ENCODE measurements at places on chromosomes 6 and 20.
A peak's percentile ranks its signal among the peaks of the same experiment; 100 is the strongest.

DNA sequence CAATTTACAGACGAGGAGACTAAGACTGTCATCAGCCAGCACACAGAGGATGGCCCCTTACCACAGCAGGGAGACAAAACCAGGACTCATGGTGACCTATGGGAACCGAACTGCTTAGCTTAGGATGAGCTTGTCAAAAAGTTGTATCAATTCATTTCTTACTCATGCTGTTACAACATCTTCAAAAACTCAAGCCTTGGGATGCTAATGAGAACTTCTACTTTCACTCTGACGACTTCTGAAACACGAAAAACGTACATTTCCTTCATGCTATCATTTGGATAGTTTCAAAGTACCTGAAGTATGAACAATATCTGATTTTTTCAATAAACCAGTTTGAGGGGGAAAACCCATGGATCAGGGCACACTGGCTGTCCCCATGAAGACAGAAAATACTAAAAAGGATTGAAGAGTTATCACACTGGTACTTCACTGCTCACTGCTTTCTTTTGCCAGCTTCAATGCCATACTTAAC is 31.9 kb downstream of the HIVEP2 start:
- H3K27ac ChIP-seq: no peak overlapping the region
- DNase-seq: no peak
- H3K36me3 ChIP-seq: no peaks in the 10 kb centered on the region

DNA sequence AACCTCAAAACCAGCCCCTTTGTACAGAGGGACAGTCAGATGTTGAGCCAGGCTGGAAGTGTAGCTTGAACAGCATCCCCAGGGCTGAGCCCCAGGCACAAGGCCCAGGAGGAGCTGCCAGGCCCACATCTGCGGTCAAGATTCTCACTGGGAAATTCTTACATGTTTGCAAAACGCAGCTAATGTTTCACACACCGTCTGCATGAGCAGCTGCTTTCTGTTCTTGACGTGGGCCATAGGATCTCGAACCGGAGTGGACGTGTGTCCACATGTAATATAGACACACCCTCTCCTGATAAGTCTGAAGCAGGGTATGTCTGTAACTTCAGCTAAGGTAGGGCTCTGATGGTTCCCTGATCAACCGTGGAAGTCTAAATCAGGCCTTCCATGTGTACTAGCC is 41.3 kb upstream of the TRAF3IP2 start:
- no peaks in the 10 kb centered on the region for H3K36me3 ChIP-seq
- H3K4me3 ChIP-seq: no peak overlapping the region
- H3K27ac ChIP-seq: peak overlapping the region; percentile 95
- DNase-seq: peak; percentile 82

DNA sequence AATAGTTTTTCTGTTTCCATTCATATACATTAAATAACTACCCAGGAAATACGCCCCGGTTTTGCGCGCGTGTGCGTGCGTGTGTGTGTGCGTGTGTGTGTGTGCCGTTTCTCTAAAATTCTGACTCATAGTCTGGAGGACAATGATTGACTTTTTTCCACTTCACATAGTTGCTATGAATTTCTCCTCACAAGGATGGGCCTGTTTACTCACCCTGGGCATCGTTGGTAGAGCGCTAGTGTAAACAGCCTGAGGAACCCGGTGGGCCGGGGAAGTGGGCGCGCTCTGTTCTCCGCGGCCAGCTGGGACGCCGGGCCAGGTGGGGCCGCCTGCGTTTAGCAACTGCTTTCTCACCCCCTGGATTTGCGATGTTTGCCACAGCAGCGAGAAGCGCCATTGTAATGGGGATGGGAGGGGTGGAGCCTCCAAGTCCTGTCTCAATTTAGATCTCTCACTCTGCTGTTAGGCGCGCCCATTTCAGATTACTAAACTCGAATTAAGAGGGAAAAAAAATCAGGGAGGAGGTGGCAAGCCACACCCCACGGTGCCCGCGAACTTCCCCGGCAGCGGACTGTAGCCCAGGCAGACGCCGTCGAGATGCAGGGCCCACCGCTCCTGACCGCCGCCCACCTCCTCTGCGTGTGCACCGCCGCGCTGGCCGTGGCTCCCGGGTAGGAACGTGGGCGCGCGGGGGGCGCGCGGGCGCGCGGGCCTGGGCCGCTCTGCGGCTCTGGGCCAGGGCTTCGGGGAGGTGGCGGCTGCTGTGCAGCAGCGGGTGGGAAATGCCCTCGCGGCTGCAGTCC is at the start of gene CD109:
Gene CD109 (plus strand): TSS at position 585 of the 803 bp plus-strand sequence. CDS start 13 bp downstream, at position 598.
- no peaks in the 10 kb centered on the region for H3K36me3 ChIP-seq
- H3K27me3 ChIP-seq: no peaks in the 10 kb centered on the region
- H3K4me1 ChIP-seq: no peaks in the 10 kb centered on the region
- H3K4me3 ChIP-seq: peak within 1 kb of the TSS; percentile 54

GRCh38 chr20:53750827-53751619 is 157.4 kb upstream of the ZNF217 start:
- H3K4me3 ChIP-seq: no peak overlapping the region
- peaks cover 5% of the 10 kb centered on the region for H3K4me1 ChIP-seq
- no peaks in the 10 kb centered on the region for H3K27me3 ChIP-seq
- no peak for DNase-seq

GRCh38 chr6:158471339-158471738 is 88.6 kb upstream of the TMEM181 start:
- H3K4me1 ChIP-seq: no peaks in the 10 kb centered on the region
- peaks cover under 1% of the 10 kb centered on the region for H3K36me3 ChIP-seq
- DNase-seq: no peak
- H3K27me3 ChIP-seq: no peaks in the 10 kb centered on the region
- no peak overlapping the region for H3K27ac ChIP-seq

DNA sequence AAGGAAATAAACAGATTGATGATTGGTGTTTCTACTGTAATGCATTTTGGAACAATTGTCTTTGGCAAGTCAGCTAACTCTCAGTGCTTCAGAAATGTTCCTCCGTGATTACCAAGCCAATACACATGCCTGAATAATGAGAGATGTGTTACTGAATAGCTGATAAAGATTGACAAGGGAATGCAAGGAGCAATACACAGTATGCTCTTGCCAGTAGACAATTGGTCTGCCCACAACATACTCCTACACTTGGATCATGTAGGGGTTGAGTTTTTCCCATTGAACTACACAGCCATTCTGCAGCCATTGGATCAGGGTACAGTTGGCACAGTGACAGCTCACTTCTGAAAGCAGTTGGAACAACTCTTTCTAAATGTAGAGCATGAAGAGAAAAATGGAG is 5.6 kb upstream of the GJB7 start:
- no peak overlapping the region for H3K4me3 ChIP-seq
- peaks cover 19% of the 10 kb centered on the region for H3K4me1 ChIP-seq
- H3K27me3 ChIP-seq: no peaks in the 10 kb centered on the region
- no peaks in the 10 kb centered on the region for H3K36me3 ChIP-seq
- H3K27ac ChIP-seq: no peak overlapping the region

- no peaks in the 10 kb centered on the region for H3K36me3 ChIP-seq
- H3K27me3 ChIP-seq: no peaks in the 10 kb centered on the region
- DNase-seq: no peak
- H3K4me1 ChIP-seq: no peaks in the 10 kb centered on the region
Measured at GRCh38 chr20:7038029-7038428, 270.5 kb downstream of the BMP2 start.

GRCh38 chr6:431504-431903 is 40.0 kb downstream of the IRF4 start:
- no peak for DNase-seq
- no peaks in the 10 kb centered on the region for H3K4me1 ChIP-seq
- H3K36me3 ChIP-seq: no peaks in the 10 kb centered on the region
- H3K27me3 ChIP-seq: no peaks in the 10 kb centered on the region
- H3K27ac ChIP-seq: no peak overlapping the region

DNA sequence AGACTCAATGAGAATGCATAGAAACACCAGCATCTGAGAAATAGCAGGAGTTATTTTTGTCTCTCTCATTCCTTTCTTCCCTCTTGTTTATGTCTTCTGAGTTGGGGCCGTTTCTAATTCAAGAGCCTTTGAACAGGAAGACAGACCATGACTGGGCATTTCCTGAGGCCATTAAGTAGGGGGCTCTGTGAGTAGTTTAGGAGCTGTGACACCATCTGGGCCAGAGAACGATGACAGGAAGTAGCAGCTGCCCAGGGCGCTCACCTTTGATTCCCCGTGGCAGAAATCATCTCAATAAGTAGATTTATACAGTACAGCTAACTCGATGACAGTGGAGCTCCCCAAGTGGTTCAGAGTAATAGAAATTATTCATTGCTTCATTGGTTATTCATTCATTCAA is 298.4 kb upstream of the PLN start:
- no peak for DNase-seq
- no peak overlapping the region for H3K27ac ChIP-seq
- H3K36me3 ChIP-seq: no peaks in the 10 kb centered on the region
- H3K27me3 ChIP-seq: no peaks in the 10 kb centered on the region

GRCh38 chr6:90523779-90524310 is 63.0 kb downstream of the MAP3K7 start:
- H3K4me1 ChIP-seq: no peaks in the 10 kb centered on the region
- no peak overlapping the region for H3K4me3 ChIP-seq
- no peak for DNase-seq
- H3K36me3 ChIP-seq: no peaks in the 10 kb centered on the region
- H3K27me3 ChIP-seq: no peaks in the 10 kb centered on the region
- no peak overlapping the region for H3K27ac ChIP-seq

DNA sequence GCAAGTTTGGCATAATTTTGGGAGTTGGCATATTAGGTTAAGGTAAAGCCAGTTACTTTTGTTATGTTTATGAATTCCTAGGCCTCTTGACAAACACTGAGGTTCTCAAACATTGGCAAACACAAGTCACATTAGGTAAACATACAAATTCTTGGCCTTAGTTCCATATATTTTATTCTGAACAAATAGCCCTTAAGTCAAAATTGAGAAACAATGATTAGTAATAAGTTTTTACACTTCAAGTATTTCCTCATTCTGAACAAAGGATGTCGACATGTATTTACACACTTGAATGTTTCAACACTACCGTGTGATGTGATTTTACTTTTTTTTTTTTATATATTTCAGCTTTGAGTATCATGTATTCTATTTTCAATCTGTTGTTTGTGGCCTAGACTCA is 3.8 kb upstream of the ECHDC1 start:
- DNase-seq: no peak
- H3K4me3 ChIP-seq: no peak overlapping the region
- H3K36me3 ChIP-seq: no peaks in the 10 kb centered on the region
- H3K4me1 ChIP-seq: peaks cover 10% of the 10 kb centered on the region
- H3K27ac ChIP-seq: no peak overlapping the region

DNA sequence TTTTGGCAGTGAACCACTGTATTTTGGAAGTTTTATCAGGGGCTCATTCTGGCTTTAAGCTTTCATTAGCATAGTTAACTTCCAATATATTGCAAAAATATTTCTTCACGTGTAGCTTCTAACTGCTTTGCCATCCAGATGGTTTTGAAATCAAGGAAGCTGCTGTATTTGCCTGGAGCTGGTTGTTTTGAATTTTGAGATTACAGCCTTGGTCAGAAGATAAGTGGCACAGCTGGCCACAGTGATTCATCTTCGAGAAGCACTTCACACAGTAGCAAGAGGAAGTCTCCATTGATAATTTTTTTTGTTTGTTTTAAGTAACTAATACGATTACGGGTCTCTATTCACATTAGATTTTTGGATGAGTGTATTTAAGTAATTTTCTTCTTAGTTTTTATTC is 3.8 kb downstream of the APCDD1L start:
- H3K36me3 ChIP-seq: no peaks in the 10 kb centered on the region
- no peaks in the 10 kb centered on the region for H3K4me1 ChIP-seq
- no peak overlapping the region for H3K4me3 ChIP-seq
- DNase-seq: no peak
- H3K27me3 ChIP-seq: peaks cover 33% of the 10 kb centered on the region

All from gastrocnemius medialis (tissue), 4 donors.